NCI-H2171 (cell line): ENCODE measurements at places on chromosomes 7 and 10.

DNA sequence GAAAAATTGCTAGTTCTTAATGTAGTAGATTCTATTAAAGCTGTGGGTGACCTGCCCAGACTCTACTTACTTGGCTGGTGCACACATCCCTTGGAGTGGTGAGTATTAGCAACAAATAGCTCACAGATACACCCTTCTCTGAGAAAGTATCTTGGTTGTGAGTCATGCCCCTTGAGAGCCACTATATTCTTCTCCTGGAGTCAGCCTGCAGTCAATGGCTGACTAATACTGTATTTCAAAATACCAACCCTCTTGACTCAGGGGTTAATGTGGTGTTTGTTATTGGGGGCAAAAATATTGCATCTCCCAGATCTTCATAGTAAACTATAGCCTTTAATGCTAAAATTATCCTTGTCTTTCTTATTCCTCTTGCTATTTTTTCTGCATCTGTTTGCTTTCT, 354.9 kb downstream of the BMPER start:
- no peak for DNase-seq

DNA sequence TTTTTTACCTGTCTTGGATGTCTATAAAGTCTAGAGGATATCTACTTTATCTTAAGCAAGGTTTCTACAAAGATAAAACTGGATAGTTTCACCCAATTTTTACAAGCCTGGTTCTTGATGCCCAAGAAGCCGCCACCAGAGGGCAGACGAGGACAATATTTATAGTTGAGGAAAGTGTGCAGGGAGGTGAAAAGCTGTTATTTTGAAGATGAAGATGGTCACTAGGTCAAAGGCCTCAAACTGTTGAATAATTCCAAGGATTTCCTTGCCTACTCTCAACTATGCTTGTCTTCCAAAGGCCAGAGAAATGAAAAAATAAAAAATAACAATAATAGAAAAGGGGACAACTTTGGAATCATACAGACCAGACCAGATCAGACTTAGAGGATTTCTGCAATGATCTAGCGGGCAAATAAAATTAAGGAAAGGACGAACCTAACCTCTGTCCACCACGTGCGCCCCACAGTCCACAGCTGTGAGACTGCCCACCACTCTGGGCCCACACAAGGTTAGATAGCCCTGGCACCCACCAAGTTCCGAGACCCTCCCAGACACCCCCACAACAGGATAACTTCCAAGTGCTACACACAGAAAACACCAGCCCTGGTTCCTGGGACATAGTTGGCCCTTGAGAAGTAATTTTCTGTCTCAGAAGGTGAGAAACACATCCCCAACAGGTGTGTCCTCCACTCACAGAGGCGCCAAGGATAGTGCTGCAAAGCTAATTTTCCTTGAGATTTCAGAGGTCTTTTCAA, 2.8 kb downstream of the PKD1L1 start:
- DNase-seq, result peak; percentile 58

- DNase-seq, result no peak
Measured at GRCh38 chr7:373818-374705, 84.1 kb downstream of the FOXL3 start.

DNA sequence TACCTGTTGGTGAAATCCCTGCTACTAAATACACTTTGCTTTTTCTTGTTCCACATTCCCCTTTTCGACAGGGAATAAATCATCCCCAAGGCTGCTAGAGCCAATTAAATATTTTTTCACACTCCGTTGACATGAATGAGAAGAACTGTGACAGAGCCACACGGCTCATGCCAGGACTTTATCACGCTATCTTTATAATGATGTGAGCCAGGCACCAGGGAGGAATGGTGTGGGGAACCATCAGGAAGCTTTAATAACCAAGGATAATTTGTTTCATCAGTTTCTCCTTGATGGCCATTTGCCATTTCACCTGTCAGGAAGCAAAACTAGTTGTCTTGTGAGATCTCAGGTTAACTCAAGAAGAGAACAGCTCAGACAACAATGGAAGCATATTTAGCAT, 193.0 kb upstream of the C7orf33 start:
- no peak for DNase-seq

DNA sequence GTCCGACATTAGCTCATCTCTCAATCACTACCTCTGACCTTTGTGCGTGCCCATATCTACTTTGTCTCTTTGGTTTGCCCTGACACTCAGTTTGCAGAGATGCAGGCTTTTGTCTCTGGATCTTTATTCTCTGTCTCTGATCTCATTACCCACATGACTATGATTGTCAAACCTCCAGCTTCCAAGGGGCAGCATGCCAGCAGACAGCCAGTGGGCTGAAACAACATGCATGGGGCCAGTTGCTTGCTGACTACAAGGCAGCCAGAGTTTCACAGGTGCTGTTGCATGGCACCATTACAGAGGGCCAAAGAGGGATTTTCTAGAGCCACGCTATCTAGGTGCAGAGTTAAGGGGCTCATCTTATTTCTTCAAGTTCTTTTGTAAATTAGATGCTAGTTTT, 146.2 kb downstream of the SPAG6 start:
- no peak for DNase-seq

DNA sequence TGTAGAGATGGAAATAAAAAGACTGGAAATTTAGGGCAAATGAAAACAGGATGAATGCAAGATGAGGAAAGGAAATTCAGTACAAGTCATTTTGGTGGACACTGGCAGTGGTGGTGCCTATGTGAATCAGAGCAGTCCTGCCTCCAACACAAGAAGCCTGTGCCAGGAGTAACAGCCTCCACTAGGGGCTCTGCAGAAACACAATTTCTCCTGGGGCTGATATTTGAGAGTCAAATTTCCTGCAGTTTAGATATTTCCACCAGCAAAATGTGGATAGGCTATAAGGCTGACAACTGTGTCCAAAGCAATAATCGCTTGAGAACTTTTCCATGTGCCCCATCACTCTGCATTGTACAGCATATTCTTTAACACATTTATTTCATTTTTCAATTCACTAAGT, 4.7 kb upstream of the PLXDC2 start:
- no peak for DNase-seq

GRCh38 chr10:25954851-25955250, 20.8 kb downstream of the MYO3A start:
- DNase-seq, result no peak

DNA sequence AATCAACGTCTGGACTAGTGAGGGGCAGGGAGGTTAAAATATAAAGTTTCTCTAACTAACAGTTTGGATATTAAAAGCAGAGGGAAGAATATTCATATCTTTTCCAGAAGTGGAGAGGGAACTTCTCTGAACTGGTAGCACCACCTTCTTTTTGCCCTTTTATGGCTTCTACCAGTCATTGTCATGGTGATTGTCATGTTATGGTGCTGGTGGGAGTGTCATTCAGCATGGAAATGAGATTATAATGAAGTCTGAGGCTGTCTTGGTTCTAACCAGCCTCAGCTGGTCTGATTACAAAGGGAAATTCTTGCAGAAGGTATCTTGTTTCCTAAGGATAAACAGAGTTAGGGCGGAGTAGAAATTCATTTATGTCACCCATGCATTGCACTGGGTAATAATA, 523.8 kb downstream of the ZWINT start:
- DNase-seq, result no peak

DNA sequence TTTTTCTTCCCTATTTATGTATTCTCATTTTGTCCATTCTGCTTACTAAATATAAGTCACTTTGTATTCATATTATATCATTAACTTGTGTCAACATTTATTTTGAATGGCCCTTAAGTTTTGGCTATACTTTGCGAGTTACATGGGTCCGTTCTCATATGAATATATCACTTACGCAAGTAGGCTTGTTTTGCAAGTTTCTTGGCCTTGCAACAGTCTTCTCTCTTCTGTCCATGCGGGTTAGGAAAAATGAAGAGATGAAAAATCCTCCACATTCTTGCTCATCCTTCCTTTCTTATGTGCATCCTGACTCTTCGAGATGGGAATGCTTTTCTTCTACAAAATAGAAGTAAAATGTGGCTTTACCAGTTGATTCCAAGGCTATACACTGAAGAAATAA, 82.8 kb downstream of the GPR158 start:
- DNase-seq, result no peak

DNA sequence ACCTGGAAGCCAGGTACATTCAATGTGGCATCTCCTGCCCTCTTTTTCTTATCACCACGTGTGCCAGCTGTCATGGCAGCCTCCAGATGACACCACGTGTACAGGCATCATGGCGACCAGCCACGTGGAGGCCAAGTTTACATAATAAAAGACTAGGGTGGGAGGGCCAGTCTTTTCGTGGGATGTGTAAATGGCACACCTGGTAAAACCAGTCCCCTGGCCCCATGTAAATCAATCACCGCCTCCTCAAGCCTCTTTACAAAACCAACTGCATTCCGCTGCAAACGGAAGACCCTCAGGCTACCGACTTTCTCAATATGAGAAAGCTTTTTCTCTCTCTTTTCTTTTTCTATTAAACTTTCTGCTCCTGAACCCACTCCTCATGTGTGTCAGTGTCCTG, 65.1 kb upstream of the PHF14 start:
- peak; percentile 8 for DNase-seq

- DNase-seq, result peak; percentile 3
Measured at GRCh38 chr7:31192986-31193385, 140.9 kb downstream of the ADCYAP1R1 start.

DNA sequence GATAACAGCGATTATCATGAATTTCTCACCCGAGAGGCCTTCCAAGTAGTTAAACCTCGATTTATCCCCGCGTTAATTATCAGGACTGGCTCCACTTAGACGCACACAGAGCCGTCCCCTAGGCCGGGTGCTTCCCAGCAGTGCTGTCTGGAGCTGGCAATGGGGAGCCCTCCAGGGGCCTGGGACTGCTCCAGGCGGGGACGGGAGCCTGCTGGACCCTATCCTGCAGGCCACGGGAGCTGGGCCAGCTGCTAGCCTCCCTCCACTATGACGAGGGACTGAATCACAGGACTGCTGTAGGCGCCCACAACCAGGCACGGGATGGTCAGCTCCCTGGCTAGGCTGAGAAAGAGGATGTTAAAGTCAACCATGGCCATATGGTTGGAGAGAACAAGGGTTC, 229.1 kb downstream of the ELFN1 start:
- DNase-seq, result no peak

GRCh38 chr7:155846936-155847335, 34.7 kb upstream of the SHH start:
- DNase-seq, result no peak

- DNase-seq, result no peak
Measured at GRCh38 chr7:78153285-78153684, 354.7 kb downstream of the PHTF2 start.

- no peak for DNase-seq
Measured at GRCh38 chr10:287814-288213, 152.6 kb downstream of the ZMYND11 start.

GRCh38 chr7:114107522-114107921, 188.7 kb upstream of the PPP1R3A start:
- DNase-seq, result no peak

- no peak for DNase-seq
Measured at GRCh38 chr7:25831831-25832411, 320.1 kb upstream of the NFE2L3 start.

- no peak for DNase-seq
Measured at GRCh38 chr10:112951359-112952281, 1.6 kb downstream of the TCF7L2 start.

- peak; percentile 32 for DNase-seq
Measured at GRCh38 chr7:140478246-140479061, 851 bp downstream of the MKRN1 start.

DNA sequence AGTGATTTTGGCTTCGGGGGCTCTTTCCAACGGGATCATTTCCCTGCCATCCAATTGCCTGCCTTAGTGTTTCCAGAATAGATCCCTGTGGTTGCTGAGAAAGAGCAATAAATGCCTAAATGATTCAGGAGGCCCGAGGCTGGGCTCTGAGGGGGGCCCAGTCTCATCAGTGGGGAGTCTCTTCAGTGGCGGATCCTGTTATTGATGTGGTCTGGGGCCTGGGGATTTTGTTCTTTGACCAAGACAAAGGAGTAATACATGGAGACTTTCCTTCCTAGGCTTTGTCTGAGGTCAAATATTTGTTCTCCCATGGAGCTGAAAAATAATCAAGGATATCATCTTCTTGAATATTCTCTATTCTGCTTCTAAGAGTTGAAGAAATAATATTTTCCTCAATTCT, 40.8 kb downstream of the TAS2R41 start:
- DNase-seq, result no peak

GRCh38 chr10:63462442-63462841, 3.3 kb downstream of the JMJD1C start:
- no peak for DNase-seq

GRCh38 chr10:110649347-110650264, 5.5 kb downstream of the RBM20 start:
- DNase-seq, result no peak

- DNase-seq, result no peak
Measured at GRCh38 chr7:15123901-15124300, 221.3 kb upstream of the DGKB start.

DNA sequence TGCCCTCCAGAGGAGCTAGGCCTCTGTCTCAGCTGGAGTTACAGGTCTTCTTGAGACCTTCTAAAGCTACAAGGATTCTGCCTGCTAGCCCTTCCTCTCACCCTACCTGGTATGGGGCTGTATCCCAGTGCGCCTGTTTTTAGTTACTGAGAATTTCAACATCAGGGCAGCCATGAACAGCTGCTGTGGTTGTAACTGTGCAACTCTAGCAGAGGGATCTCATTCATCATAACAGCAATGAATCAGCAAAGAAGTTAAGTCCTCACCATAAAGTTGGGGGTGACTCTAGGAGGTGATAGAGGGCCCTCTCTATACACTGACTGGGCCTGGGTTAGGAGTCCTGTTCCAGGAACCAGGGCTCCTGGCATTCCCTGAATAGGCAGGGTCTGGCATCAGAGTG, 14.0 kb upstream of the CDH23 start:
- DNase-seq, result no peak

DNA sequence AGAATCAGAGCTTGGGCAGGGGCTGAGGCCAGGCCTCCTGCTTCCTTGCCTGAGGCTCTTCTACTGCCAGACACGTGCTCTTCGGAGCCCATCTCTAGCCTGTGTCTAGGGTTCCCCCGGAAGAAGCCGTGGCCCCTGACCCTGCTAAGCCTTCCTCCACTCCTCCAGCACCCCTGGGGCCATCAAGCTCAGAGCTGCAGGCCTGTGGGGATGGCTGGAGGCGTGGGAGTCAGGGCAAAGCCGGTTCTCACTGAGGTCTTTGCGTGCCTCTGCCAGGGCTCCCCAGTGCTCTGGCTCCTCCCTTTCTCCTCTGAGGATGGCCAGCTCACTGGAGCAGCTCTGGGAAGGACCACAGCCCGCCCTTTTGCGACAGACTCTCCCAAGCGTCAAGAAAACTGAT, 34.4 kb downstream of the GHRHR start:
- no peak for DNase-seq

GRCh38 chr7:116100626-116101025, 70.1 kb upstream of the TFEC start:
- peak; percentile 12 for DNase-seq

- DNase-seq, result no peak
Measured at GRCh38 chr10:61760943-61761824, 98.5 kb downstream of the CABCOCO1 start.

DNA sequence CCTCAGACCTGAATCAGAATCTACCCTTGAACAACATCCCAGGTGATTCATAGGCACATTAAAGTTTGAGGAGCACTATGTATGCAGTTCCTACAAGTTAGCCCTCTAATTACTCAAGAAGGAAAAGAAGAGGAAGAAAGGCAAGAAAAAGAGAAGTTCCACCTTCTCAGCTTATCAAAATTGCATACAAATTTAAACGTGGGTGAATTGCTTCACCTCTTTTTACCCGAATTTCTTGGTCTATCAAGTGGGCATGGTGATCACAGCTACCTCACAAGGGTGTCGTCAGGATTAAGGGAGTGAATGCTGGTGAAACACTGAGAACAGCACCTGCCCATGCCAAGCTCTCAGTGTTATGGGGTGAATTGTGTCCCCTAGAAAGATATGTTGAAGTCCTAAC, 43.8 kb upstream of the PAPSS2 start:
- no peak for DNase-seq
